ENCODE measurements at places on chromosomes 16 and 17.

GRCh38 chr16:14427371-14427948, 202.6 kb downstream of the PARN start:
- no peak for DNase-seq

- peak; percentile 83 for DNase-seq
Measured at GRCh38 chr16:83533193-83533592, 274.6 kb upstream of the HSBP1 start.

DNA sequence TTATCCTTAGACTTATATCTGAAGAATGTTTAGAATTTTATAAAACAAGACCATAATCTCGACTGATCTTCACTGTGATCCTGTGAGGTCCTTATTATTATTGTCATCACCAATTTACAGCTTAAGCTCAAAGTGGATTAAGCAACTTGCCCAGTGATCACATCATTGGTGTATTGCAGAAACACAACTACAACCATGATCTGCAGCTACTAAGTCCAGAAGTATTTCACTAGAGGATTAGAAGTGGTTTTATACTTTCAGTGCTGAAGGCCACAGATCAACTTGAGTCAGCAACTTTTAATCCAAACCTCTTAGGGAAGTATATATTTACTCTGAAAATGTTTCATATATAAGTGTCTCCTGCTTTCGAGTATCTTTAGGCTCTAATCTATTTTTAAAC, 624.3 kb upstream of the SOX9 start:
- DNase-seq: peak; percentile 28

DNA sequence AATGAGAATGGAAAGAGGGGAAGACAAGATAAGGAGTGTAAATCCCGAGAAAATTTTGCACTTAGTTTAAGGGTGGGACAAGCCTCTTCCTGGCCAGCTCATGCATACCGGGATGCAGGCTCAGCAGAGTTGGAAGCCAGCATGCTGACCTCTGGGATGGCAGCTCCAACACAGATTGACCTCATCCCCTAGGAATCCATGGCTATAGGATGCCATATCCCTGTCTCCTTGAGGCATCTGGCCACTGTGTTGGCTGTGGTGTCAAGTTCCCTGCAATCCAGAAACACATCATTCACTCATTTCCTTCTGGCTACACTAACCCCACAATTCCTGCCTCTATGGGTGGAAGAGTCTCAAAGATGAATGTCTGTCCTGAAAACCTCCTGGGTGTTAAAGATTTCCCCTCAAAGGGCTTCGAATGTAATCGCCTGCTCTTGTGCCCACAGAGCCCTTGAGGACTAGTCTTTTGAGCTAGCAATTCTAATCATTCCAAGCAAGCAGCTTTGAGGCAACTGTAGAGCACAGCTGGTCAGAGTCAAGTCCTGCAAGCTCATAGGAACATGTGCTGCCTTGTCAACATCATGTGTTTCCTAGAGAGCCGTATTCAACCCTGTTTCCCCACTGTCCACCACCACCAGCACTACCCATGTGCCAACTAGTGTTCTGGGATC, 141.4 kb downstream of the PMP22 start:
- peak; percentile 97 for DNase-seq

Data from EL (cell line).